ENCODE measurements at places on chromosomes 1 and 21.

DNA sequence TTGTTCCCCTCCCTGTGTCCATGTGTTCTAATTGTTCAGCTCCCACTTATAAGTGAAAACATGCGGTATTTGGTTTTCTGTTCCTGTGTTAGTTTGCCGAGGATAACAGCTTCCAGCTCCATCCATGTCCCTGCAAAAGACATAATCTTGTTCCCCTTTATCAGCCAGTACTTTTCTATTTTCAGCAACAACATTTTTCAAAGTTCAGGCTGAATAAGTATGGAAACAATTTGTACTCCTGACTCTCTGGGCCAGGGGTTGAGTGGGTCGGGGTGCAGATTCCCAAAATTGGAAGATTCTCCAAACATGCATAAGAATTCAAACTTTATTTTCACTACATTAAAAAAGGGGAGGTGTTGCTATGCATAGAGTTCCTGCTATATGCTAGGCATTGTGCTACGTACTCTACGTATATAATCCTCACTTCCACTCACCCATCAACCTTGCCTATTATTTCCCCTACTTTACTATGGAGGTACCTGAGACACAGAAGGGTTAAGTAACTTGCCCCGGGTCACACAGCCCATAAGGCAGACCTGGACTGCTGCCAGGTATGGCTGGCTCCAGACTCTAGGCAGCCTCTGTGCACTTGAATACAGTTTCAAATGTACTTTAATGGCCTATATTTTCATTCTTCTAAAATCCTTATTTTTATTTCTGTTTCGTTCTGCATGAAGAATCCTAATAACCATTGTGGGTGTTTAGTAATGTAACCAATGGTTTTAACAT is 117.1 kb upstream of the C8B start:
- DNase-seq: no peak

DNA sequence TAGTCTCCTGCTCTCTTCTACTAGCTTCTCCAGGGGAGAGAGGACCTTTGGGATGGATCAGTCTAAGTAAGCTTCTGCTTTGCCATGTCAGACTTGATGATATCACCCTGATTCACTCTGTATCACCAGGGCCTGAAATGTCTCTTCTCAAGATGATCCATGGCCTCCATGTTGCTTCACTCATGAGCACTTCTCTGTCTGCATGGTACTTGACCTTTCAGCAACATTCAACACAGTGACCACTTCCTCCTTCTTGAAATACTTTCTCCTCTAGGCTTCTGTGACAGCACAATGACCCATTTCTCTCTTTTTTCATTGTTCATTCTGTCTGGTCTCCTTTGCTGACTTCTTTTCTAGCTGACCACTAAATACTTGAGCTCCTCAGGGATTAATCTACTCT is 35.3 kb upstream of the NGF start:
- peak; percentile 72 for DNase-seq

GRCh38 chr1:183218971-183219615 is 33.0 kb downstream of the LAMC2 start:
- DNase-seq: no peak

DNA sequence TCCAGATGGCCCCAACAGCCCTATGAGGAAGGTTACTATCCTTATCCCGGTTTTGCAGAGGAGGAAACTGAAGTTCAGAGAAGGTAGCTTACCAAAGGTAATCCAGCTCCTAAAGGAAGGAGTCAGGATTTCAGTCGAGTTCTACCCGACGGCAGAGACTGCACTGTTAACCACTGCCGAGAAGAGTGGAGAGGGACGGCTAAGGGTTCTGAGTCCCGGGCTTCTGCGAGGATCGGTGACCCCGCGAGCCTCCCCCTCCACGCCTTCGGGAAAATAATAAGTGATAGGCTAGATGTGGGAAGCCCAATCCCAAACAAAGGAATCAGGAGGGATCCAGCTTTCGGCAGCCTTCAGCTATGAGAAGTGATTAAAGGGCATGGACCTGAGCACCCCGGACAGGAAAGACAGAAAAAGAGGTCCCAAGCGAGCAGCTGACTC is 587 bp downstream of the TMEM53 start:
- no peak for DNase-seq

DNA sequence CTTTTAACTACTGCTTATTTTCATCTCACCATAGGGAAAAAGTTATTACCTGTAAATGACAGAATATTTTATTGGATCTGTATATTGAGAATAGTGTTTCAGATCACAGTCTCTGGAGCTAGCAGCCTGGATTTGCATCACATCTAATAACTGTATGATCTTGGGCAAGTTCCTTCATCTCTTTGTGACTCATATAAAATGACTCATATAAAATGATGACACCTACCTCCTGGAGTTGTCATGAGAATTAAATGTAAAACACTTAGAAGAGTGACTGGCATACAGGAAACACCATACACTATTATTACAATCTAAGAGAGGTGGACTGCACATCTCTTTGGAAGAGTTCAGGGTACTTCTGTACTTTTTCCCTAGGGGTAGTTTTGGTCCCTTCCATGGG is 421.3 kb downstream of the NEGR1 start:
- peak; percentile 21 for DNase-seq

- DNase-seq: peak; percentile 15
Observed at GRCh38 chr1:163672976-163673758, 351.4 kb downstream of the NUF2 start.

GRCh38 chr1:199029401-199029800 is 390.6 kb downstream of the PTPRC start:
- DNase-seq: peak; percentile 9

DNA sequence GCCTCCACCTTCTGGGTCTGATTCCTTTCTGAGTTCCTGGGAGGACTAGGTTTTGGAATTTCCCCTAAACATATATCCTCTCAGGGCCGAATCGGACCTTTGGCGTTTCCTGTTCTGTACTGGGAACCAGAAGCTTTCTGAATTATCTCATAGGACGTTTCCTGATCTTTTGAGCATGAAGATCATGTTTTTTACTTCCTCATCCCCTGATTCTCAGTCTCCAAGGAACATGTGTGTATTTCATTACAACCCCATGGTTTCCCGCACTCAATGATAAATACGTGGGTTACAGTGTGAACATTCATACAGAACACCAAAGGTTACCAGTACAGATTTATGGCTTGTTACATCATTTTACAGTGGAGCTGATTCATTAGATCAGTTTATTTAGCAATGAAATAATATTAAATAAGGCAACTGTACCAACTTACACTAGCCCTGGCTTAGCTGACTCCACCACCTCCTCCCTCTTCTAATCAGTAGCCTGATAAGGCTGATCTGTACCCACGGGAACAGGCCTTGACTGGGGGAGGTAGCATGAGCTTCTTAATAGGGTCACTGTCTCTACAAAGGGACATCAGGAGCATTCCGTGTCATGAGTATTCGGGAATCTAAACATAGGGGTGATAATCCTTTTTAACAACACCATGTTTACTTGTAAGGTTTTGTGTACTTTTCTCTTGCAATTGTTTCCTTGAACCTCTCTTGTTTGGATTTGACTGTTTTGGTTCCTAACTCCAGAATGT is 57.8 kb upstream of the ERRFI1 start:
- peak; percentile 20 for DNase-seq

All from GM03348 (cell line).